CD14-positive monocyte (primary cell): ENCODE measurements at places on chromosomes 6 and 20. TPM values are rescaled to one million over a fixed set of nuclear protein-coding genes. Genes with fewer than 3 reads are reported as not detected.

DNA sequence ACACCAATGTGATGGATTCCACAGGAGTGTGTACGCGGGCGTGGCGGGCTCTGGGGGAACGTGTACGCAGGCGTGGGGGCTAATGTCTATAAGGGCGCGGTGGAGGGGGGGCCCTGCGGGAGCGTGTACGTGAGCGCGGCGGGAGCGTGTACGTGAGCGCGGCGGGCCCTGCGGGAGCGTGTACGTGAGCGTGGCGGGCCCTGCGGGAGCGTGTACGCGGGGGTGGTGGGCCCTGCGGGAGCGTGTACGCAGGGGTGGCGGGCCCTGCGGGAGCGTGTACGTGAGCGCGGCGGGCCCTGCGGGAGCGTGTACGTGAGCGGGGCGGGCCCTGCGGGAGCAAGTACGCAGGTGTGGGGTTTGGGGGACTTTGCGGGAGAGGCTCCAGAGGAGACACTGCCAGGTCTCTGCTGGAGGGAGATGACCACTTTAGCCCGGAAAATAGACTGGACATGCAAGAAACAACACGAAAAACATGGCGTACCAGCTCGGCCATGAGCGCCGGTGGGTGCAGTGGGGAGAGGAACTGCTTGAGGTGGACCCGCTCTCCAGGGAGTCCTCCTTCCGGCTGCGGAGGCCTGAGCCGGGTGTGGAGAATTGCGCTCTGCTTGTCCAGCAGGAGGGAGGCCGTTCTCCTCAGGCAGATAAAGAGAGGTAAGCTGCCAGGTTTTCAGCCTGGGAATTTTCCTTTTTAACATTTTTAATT lies 27.8 kb upstream of the SMOC2 start:
- no peak overlapping the region for H3K4me3 ChIP-seq
- H3K36me3 ChIP-seq, result no peaks in the 10 kb centered on the region
- no peaks in the 10 kb centered on the region for H3K27me3 ChIP-seq
- no peak for DNase-seq
- H3K27ac ChIP-seq, result no peak overlapping the region

GRCh38 chr6:170022827-170023619 lies 267.9 kb downstream of the DLL1 start:
- no peak for DNase-seq
- no peak overlapping the region for H3K4me3 ChIP-seq
- H3K36me3 ChIP-seq, result no peaks in the 10 kb centered on the region
- H3K27ac ChIP-seq, result no peak overlapping the region
- peaks cover 16% of the 10 kb centered on the region for H3K27me3 ChIP-seq
- H3K4me1 ChIP-seq, result peaks cover 14% of the 10 kb centered on the region

- H3K27ac ChIP-seq, result no peak overlapping the region
- no peak overlapping the region for H3K4me3 ChIP-seq
- H3K4me1 ChIP-seq, result no peaks in the 10 kb centered on the region
- DNase-seq, result no peak
Measured at GRCh38 chr6:3268680-3269079, 9.9 kb downstream of the PSMG4 start.

DNA sequence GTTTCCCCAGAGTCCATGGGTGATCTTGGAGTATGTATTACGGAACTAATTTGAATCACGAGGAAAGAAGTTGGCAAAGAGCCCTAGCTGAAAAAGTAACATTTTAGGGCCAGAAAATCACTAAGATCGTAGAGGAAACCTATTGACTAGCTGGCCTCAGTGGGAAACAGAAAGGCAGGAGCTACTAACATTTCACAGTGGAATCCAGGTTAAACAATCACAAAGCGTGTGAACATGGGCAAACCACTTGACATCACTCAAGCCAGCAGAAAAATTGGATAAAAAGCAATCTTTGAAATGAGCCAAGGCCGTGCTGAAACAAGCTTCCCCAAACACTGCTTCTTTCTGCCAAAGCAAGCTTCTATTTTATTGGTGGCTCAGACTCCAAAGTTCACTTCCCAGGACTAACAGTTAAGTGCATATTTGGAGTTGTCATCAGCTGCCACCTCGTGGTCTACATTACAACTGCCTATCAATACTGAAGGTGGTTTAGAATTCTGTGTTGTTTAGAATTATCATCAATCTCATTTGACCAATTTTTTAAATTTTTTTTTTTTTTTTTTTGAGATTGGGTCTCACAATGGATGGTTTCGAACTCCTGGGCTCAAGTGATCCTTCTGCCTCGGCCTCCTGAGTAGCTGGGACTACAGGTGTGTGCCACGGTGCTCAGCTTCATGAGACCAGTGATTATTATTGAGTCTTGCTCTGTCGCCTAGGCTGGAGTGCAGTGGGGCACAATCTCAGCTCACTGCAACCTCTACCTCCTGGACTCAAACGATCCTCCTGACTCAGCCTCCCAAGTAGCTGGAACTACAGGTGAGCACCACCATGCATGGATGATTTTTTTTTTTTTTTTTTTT lies 10.6 kb downstream of the RPS10 start:
- peaks cover 4% of the 10 kb centered on the region for H3K4me1 ChIP-seq
- H3K27me3 ChIP-seq, result no peaks in the 10 kb centered on the region
- peak overlapping the region; percentile 47 for H3K27ac ChIP-seq
- no peak overlapping the region for H3K4me3 ChIP-seq
- peaks cover 58% of the 10 kb centered on the region for H3K36me3 ChIP-seq

DNA sequence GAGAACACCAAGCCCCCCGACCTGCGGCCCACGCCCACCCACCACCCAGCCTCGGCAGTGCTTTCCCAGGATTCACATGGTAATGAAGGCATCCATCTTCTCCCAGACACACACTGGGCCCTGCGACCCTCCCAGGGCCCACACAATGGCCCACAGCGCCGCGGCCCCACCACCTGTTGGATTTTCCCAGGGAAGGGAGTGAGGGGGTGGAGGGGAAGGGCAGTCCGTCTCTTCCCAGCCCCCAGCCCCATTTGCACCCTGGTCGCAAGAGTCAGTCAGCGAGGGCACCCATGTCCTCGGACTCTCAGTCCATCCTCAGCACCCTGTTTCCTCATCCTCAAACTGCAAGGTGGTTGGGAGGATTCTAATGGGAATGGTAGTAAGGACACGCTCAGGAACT lies 23.7 kb upstream of the ID1 start:
- H3K36me3 ChIP-seq, result no peaks in the 10 kb centered on the region
- H3K4me3 ChIP-seq, result no peak overlapping the region
- no peak for DNase-seq
- no peak overlapping the region for H3K27ac ChIP-seq

- no peaks in the 10 kb centered on the region for H3K36me3 ChIP-seq
- DNase-seq, result no peak
- no peak overlapping the region for H3K27ac ChIP-seq
- H3K4me1 ChIP-seq, result peaks cover 6% of the 10 kb centered on the region
- no peaks in the 10 kb centered on the region for H3K27me3 ChIP-seq
- no peak overlapping the region for H3K4me3 ChIP-seq
Measured at GRCh38 chr6:149012040-149012545, 265.3 kb downstream of the UST start.

GRCh38 chr20:58851221-58851968 lies 693 bp upstream of the GNAS-AS1 start:
- H3K27me3 ChIP-seq, result peaks cover 19% of the 10 kb centered on the region
- H3K4me1 ChIP-seq, result peaks cover 19% of the 10 kb centered on the region
- no peak for DNase-seq
- H3K27ac ChIP-seq, result no peak overlapping the region
- H3K4me3 ChIP-seq, result no peak overlapping the region

DNA sequence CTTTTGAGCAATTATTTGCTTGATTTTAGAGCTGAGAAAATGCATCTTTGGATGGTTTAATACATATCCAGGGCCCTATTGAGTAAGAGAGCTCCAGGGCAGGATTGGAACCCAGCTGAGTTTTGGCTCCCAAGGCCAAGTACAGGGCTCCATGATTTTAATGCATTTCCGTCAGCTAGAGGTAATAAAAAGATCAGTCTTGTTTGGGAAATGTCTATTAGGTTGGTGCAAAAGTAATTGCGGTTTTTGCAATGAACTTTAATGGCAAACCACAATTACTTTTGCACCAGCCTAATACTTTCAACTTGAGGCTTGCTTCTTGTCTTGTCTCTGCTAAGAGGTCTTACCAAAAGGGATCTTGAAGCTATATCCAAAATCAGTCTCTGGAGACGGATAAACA lies 29.4 kb upstream of the CDH4 start:
- H3K27ac ChIP-seq, result no peak overlapping the region
- DNase-seq, result no peak
- H3K36me3 ChIP-seq, result no peaks in the 10 kb centered on the region
- no peak overlapping the region for H3K4me3 ChIP-seq
- H3K27me3 ChIP-seq, result no peaks in the 10 kb centered on the region
- no peaks in the 10 kb centered on the region for H3K4me1 ChIP-seq

The ZFP64 gene
- 7.3 and 8.8 TPM in 2 replicates for polyA plus RNA-seq

The CDC5L gene
- 1.8 and 4.9 TPM in 2 replicates for polyA plus RNA-seq

The RNF182 gene
- polyA plus RNA-seq, result not detected

The ADAM33 gene
- not detected for polyA plus RNA-seq
